GOT3 (cell line): ENCODE measurements at places on chromosomes 7 and 10.

DNA sequence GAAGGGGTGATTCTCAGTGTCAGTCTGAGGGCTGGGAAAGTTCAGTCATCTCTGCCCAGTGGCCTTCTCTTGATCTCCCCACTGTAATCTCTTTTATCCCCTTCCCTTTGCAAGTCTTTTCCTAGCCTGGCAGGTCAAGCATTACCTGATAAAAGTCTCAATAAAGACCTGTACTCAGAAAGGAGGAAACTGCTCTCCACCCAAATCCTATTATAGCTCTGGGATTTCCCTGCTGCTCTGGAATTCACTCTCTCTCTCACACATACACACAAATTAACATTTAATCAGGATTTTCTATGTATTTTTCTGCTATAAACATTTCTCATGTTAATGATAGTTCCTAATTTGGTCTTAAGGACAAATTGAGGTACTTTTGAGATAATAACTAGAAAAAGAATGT is 46.5 kb downstream of the ABCA13 start:
- DNase-seq = no peak

DNA sequence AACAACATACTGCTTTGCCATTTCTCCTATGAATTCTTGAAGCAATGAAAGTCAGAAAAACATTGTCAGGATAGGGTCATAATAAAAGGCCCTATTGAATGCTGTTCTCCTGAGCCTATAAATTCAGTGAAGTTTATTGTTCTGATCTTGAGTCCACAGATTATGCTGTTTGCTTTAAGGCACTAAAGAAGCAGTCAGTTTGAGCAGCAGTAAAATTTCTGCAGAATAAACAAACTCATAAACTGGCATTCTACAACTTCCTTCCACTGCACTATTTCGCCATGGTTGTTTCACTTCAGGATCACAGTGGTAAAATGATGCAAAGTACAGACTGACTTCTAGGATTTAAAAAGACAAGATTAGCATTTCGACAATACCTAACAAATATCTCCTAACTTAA is 503.2 kb downstream of the SH2D4B start:
- no peak for DNase-seq

GRCh38 chr7:133739817-133740216 is 387.3 kb upstream of the LRGUK start:
- DNase-seq = no peak

DNA sequence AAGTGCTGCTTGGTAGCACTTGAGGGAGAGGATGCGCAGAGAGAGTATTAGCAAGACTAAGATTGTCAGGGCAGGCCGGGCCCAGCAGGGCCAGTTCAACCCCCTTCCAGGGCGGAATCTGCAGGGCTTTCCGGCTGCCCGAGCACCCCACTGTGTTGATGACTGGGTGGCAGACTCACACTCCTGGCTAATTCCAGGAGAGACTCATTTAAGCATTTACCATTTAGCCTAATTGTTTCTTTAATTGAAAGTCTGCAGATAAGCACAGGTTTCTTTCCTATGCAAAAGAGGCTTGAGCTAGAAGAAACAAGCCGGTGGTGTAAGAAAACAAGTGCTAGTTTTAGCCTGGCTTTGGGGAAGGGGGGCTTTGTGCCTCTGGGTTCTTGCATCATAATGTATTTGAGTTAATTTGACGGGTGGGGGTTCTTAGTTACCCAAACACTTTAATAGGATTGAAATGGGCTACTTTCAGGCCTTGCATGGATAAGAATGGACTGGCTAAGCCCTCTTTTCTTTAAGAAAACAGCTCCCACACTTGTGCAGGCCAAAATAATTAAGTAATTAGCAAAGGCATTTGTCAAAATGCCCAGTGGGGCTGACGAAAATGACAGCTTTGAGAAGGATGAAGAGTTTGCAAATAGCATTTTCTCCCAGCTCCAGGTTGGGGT is 201.3 kb downstream of the MYOF start:
- no peak for DNase-seq

DNA sequence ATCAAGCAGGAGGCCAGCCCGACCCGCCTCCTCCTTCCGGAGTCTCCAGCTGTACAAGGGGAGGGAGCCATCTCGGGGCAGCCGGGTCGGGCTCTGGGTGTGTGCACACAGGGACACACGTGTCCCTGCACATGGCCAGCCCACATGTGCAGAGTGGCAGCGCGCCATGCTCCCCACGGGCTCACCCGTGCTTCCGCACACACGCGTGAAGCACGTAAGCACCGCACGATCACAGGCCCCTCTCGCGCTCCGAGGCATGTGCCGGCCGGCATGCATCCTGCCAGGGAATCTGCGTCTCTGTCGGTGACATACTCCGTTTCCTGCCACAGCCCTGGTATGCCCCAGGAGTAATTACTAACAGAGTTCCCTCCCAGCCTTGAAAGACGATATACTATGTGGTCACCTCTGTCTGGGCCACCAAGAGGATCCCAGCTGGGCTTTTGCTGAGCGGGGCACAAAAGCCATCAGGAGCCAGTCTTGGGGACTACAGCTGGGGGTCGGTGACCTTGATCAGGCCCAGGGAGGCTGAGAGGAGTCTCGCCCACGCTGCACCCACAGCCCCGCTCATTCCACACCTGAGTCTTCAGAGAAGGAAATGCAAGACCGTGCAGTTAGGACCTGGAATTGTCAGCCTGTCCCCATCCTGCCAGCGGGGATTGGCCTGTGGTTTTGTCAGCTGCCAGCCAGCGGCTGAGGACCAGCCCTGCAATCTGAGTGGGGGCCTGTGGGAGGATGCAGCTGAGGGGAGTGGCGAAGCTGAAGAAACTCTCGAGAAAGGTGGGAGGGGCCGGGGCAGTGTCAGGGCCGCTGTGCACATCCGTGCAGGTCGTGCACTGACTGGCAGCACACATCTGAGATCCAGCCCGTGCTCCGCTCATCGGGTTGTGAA is 11.0 kb upstream of the LFNG start:
- no peak for DNase-seq

DNA sequence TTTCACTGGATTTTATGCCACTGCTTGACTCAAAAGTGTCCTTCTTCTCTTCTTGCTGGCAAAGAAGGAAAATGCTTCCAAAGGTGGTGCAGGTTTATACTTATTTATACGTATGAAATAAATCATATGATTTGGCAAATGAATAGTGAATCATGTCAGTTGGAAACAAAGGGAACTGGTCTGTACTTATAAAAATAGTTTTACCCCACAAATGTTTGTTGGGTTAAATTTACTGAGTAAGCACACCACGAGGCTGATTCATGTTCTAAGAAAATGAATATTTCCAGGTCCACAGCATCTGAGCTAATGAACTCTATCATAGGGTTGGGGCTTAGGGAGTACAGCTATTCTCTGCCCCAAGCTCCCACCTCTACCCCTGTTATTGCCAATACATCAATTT is 232.2 kb downstream of the TRIL start:
- DNase-seq = no peak

- no peak for DNase-seq
Measured at GRCh38 chr7:124088590-124088989, 55.7 kb upstream of the TMEM229A start.

GRCh38 chr10:103967448-103968071 is 620 bp downstream of the SLK start:
- DNase-seq = no peak

DNA sequence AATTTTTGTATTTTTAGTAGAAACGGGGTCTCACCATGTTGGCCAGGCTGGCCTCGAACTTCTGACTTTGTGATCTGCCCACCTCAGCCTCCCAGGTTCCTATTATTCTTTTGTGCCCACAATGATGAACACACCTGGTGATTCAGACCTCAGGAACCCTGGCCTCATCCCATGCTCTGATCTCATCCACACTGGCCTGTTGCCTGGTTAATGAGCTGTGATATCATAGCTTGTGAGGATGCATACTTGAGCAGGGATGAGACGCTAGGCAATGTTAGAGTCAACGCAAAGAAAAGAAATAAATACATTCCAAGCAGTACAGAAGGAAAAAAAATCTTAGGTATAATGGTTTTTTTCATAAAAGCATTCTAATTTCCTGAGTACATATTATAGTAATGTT is 82.4 kb upstream of the RNF32 start:
- DNase-seq = no peak

- no peak for DNase-seq
Measured at GRCh38 chr10:38032886-38033285, 22.4 kb downstream of the ZNF33A start.

GRCh38 chr10:110209926-110210673 is 2.7 kb downstream of the MXI1 start:
- DNase-seq = no peak

DNA sequence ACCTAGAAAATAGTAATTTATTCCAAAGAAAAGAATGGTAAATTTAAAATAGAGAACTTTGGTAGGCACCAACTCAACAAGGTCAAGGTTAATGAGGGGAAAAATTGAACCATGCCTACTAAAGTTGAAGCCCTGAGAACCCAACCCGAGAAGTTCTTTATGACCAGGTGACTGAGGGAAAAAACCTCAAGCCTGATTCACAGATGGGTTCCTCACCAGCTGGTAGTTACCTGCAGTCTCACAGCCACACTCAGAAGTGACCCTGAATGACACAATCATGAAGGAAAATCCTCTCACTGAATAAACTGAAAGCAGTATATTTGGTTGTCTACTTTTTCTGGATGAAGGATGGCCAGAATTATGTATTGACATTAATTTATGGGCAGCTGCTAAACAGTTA is 7.0 kb downstream of the C10orf67 start:
- no peak for DNase-seq

GRCh38 chr7:55486192-55486590 is 86.1 kb downstream of the VOPP1 start:
- DNase-seq = no peak
